ENCODE measurements at places on chromosomes 2 and 18.

- no peak for DNase-seq
Measured at GRCh38 chr2:44786817-44787214, 154.7 kb upstream of the SIX3 start.

GRCh38 chr2:230721712-230722111 lies 9.1 kb downstream of the CAB39 start:
- DNase-seq, result no peak

GRCh38 chr2:226652369-226652768 lies 147.3 kb downstream of the IRS1 start:
- DNase-seq, result no peak

DNA sequence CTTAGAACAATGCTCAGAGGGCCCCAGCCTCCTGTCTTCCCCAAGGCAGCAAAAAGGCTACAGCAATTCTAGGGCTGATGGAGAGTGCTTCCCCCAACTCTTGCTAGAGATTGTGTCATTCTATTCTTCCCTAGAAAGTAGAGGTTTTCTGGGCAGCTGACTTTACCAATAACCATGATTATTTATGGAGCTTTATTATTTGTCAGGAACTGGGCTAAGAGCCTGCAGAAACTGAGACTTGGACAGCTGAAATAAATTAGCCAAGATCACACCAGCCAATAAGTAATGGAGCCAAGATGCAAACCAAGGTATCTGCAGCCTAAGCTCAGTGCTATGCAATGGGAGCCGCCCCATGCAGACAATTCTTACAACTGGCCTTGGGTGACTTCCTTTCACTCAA lies 84.8 kb downstream of the CCBE1 start:
- DNase-seq, result no peak

- no peak for DNase-seq
Measured at GRCh38 chr2:190301032-190301431, 18.6 kb downstream of the HIBCH start.

DNA sequence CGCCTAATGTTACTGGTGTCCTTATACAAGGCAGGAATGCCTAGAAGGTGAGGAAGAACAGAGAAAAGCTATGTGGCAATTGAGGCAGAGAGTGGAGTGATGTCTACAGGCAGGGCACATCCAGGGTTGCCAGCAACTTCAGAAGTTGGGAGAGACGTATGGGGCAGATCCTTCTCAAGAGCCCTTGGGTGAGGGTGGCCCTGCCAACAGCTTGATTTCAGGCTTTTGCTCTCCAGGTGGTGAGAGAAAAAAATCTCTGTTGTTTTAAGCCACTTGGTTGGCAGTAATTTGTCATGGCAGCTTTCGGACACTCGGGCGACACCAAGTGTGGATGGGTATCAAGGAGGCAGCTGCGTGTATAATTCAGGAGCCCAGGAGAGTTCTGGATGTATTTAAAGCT lies 217.4 kb upstream of the SMIM21 start:
- no peak for DNase-seq
